ENCODE measurements at places on chromosomes 5 and 9.

- DNase-seq, result no peak
These were observed 476.4 kb downstream of the SPOCK1 start for GRCh38 chr5:137022725-137023124.

- no peak for DNase-seq
These were observed 165.1 kb downstream of the ASTN2 start for GRCh38 chr9:117249799-117250198.

- no peak for DNase-seq
These were observed 243.8 kb upstream of the ZNF462 start for GRCh38 chr9:106619211-106619610.

GRCh38 chr5:53503562-53504218, 23.3 kb downstream of the FST start:
- no peak for DNase-seq
